ENCODE measurements at places on chromosomes 2 and 18.
A peak's percentile ranks its signal among the peaks of the same experiment; 100 is the strongest.

DNA sequence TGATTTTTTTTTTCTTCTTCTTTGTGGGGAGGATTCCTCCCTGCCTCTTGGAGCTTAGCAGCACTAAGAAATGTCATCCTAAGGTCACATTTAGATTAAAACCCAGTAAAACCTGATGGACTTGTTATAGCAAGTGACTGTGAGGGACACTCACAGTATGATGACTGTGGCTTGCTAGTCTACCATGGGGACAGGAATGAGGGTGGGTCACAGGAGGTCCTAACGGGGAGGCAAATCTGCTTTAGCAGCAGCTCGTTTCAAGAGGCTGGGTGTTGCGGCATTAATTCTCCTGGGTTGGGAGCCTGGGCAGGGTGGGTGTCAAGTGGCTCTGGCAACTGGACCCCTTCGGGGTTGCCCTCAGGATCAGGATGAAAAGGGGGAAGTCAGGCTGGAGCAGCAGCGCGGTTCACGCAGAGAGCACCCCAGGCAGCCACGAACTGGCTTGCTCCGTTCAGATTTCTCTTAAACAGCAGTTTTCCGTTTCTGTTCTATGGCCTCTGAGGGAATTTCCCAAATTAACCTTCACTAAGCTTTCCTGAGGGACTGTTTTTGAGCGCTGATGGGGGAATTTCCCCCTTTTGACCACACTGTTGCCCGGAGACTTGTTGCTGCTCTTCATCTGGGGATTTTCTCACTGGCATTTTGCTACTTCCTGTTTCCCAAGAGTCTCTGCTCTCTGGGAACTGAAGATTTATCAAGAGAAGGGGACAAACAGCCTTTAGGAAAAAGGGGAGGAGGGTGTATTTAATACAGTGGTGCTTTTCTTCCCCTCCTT lies 59.8 kb upstream of the PELI1 start:
- DNase-seq, result peak; percentile 92

DNA sequence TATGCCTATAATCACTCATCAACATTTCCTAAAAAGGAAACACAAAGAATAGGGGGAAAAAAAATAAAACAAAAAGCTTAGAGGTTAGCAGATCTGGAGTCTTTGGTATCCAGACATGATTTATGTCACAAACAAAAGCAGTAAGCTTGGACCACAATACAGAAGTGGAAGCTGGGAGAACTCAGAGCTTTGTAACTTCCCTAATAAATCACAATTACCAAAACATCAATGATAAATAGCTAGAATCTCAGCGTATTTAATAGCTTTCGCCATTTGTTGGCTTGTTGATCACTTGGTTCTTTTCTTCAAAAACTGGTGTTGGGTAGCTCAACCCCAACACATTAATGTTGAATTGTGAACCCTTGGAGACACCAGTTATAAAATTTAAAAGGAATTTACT lies 392.5 kb downstream of the IRS1 start:
- DNase-seq, result no peak

DNA sequence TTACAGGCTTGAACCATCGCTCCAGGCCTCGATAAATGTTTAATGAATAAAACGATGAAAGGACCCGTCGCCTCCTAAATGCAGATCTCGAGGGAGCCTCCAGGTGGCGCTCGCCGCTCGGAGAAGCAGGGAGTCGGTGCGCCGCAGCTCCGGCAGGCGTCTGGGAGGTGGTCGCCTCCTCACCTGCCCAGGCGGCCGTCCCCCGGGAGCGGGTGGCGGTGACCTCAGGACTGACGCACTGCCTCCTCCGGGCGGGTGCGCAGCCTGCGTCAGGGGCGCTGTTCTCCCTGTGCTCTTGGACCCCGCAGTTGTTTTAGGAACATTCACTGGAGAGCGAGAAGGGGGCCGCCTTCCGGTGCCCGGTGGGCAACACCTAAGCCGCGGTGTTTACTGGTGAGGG lies 38.6 kb upstream of the POLE4 start:
- peak; percentile 72 for DNase-seq

DNA sequence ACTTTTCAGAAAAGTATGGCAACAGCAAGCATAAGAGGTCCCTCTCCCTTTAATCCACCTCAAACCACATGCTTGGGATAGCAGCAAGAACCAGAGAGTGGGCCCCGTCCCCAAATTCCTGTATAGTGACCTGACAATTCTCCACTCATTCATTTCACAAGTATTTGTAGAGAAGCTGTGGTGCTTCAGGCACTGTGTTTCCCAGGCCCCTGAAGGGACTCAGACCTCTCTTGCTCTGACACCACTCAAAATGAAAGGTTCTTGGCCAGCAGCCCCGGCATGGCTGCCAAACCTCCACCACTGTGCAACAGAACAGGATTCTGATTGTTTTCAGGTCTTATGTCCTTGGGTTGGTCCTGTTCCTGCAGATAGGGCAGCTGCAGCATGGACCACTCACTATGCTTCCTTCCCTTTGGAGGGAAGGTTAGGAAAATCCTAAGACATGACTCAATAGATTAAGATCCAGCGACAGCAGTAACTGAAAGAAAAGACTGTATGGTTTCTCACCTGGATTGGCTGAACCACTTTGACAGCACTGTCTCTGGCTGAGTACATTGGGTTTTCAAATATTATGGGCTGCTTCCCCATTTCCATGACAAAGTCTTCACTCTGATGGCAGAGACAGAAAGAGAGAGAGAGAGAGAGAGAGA lies 67.6 kb downstream of the DHRS9 start:
- no peak for DNase-seq

DNA sequence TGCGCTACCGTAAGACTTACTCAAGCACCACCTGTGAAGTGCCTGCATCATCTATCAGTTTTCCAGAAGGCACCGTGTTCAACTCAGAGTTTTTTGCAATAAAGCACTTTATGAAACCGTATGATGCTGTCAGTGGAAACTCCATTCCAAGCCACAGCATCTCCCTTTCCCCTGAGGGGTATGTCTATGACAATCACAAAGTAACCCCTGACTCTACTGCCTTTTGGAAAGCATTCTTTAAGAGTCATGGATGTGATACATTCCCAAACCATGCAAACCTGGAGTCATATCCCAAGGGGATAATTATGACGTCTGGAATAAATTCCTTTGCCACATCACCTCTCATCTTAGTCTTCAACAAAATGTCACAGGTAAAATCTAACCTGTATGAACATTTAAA lies 39.2 kb downstream of the UNC50 start:
- DNase-seq, result no peak

DNA sequence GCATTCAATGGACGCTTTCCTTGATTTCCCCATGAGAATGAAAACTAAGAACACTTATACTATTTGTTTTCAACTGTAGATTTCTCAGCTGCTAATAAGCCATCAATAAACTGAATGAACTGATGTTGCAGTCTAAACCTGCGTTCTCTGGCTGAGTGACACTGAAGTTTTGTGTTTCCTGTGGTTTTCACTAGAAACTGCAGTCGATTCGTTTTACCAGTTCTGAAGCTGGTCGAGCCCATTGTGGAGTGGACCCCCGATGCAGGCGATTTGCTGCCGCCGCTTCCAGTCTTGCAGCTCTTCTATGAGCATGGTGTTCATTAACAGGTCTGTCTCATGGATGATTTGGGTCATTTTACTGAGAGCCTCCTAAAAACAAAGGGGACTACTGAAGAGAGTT lies 50.6 kb upstream of the STAT1 start:
- DNase-seq, result no peak

GRCh38 chr2:39470580-39470979 lies 33.5 kb upstream of the MAP4K3 start:
- peak; percentile 53 for DNase-seq

- DNase-seq, result no peak
Observed at GRCh38 chr2:45812011-45812500, 160.6 kb downstream of the PRKCE start.

DNA sequence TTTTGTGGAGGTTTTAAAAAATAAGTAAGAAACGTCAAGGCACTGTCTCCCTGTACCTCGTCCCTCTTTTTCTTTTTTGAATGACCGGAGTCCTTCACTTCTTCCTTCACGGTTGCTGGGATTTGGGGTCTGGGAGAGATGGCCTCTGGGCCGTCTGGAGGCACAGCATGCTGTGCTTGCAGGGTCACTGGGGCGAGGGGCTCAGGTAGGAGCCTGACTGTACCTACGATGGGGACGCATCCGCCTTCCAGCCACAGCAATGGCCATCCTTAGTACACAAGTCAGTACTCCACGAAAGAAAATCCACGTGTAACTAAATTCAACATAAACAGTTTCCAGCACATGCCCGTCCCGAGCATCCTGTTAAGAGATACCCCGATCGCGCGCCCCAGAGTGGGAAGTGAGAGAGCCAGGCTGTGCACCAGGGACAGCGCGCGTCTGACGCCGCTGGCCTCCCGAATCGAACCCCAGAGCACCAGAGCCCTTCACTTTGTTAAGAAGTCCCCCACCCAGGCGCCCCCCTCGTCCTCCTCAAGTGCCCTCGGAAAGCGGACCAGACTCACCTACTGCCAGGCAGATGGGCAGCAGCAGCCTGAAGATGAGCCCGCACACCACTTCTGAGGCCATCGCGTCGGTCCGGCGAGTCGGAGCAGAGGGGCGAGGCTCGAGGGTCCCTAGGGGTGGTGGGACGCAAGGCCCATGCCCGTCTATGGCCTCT lies 1.2 kb downstream of the PIEZO2 start:
- DNase-seq, result no peak

DNA sequence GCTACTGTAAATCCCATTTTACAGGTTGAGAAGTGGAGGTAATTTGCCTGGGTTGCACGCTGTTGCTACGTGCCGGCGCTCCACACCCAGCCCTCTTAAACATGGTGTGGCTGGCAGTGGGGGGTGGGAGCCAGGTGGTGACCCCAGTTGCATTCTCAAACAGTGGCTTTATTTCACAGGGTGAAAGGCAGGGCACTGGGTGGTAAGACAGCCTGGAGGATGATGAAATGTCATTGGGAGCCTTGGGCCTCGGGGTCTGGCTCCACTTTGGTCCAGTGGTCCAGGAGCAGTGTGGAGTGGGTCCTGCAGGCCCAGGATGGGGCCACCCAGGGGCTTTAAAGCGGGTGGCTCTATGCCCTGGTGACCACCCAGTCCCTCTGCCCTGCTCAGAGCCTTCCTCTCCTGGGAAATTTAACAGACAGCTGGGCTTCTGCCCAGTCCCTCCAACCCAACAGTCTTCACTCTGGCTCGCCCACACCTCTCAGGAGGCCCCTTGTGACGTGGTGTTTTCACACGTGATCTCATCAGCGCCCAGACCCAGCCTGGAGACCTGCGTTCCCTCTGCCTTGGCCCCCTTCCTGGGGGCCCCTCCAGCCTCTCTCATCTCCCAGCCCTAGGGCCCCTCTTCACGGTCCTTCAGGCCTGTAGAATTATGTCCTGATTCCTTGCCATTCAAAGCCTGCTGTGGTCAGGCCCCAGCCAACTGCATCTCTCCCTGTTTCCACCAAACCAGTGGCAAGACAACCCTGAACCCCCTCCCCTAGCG lies 92.5 kb downstream of the INHBB start:
- no peak for DNase-seq

DNA sequence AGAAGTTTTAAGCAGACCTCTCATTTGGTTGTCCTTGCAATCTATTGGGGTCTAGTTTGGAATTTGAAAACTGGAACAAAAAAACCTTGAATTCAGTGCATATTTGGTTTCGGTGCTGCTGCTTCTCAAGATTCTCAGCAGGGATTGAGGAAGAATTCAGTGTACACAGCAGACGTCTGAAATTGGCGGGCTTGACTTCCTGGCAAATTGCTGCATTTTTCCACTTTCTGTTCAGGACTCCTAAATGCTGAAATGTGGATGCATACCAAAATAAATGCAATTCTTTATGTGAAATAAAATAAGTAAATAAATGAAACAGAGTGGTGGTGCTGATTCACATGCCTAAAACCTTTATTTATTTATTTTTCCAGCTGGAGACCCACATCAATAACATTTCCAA lies 332.4 kb upstream of the KYNU start:
- no peak for DNase-seq

GRCh38 chr2:22930781-22931180 lies 454.2 kb upstream of the KLHL29 start:
- DNase-seq, result no peak

GRCh38 chr2:112602917-112603316 lies 18.5 kb downstream of the CHCHD5 start:
- no peak for DNase-seq

- no peak for DNase-seq
Observed at GRCh38 chr2:3334392-3335345, 42.9 kb downstream of the EIPR1 start.

DNA sequence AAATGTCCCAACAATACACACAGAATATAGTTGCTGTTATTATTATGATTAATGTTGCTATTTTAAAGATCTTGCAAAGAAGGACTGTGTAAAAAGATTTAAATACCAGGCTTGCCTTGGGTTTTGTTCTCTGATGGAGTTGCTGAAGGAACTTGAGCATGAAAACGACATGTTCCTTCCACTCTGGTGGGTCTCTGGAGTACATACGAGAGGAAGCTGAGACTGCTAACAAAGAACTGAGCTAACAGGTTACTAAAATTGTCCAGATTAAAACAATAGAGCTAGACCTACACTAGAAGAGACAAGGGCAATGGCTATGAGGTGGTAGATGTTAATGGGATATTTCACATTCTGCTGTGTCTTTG lies 612.2 kb downstream of the TSN start:
- no peak for DNase-seq

- DNase-seq, result no peak
Observed at GRCh38 chr2:3589086-3589485, 5.8 kb upstream of the COLEC11 start.

- no peak for DNase-seq
Observed at GRCh38 chr18:48861181-48861708, 89.5 kb downstream of the SMAD7 start.

DNA sequence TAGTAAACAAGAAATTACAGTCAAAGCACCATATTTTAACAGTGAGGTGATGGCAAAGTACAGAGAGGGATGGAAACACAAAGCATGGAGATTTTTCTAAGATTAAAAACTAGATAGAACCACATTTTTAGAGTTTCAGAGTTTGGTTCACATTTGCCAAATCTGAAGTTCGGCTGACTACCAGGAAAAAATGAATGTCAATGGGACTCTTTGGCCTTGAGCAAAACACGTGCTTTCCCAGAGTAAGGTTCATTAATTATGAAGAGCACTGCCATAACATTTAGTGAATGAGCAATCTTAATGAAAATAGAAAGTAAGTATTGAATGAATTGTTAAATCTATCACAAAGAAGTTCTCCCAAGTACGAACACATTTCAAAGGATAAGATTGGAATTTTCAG lies 571.2 kb upstream of the VRK2 start:
- DNase-seq, result no peak

DNA sequence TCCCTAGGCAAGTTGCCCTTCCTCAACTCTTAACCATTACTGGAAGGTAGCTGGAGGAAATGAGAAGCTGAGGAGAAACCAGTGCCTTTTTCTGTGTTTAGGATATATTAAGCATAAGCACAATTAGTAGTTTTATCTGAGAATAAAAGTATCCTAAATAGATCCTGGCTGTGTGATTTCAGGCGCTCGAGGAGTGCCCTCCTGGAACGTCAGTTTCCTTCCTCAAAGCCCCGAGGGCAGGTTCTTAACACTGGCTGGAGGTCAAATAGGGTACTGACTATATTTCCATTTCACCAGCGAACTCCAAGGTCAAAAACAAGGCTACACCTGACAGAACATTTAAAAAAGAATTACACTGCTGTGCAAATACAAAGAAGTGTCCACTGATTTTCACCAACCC lies 1.5 kb upstream of the STON1 start:
- DNase-seq, result no peak

- no peak for DNase-seq
Observed at GRCh38 chr2:162103443-162104009, 29.5 kb upstream of the DPP4 start.

Data from GM12865 (cell line).